Mucosa of gallbladder (tissue), 1 donor: ENCODE measurements at places on chromosomes 4 and X. TPM values are rescaled to one million over a fixed set of nuclear protein-coding genes. Genes with fewer than 3 reads are reported as not detected.

DNA sequence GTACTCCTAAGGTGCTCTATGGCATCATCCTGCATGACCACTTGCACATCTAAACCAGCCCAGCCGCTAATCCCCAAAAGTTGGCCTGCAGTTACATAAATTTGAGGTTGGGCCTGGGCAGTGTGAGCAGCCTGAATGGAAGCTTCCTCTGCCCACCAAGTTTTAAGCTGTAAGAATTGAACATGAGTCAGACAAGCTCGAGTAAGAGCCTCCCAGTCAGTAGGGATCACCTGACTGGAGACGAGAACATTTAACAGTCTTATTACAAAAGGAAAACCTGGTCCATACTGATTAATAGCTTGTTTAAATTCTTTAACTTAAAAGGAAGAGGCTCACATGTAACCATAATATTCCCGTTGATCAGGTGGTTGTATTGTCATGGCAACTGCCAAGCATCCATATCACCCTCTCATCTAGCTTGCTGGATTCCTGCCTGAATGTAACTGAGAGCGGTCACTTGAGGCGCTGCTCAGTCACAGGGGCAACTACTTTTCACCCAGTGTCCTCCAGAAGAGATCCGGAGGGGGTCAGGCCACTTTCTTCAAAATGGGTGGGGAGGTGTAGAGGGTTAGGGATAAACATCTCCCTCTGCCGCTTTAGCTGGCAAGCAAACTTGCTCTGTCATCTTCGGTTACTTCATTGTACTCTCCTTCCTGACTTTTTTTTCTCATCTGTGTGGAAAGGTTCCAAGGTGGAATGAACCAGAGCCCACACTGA, 56.6 kb upstream of the WDR1 start:
- no peak for DNase-seq

DNA sequence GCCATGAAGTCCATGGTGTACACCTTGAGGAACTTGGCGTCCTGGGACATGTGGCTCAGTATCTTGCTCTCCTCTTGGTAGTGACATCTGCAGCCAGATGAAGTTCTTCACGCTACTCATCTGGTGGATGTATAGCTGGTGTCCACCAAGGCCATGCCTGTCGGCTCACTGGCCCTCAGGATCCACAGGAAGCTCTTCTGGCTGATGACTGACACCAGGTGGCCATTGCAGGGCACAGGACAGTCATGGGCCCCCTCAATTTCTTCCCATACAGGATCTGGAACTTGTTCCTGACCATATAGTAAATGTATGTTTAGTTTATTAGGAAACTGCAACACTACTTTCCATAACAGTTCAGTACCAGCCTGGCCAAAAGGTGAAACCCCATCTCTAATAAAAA, 10.3 kb upstream of the CLCN5 start:
- DNase-seq, result no peak

Gene XAGE1B
- total RNA-seq, result not detected

DNA sequence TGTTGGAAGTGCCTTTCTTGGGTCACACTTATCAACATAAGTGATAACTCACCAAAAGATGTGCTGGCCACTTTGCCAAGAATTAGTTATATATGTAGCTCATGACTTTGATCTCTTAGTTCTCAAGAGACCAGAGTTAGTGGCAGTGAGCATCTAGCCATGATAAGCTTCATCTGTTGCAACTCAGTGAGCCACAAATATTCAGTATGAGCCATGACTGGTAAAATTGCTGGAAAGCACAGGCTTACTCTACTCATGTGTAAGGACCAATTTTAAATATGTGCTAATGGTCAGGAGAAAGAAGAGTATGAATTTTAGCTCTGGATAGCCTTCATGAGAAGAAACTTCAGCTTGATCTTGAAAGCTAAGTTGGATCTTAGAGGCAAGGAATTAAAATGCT, 59.4 kb upstream of the TLL1 start:
- no peak for DNase-seq

Gene AWAT2
- not detected for total RNA-seq
